Foreskin keratinocyte (primary cell): ENCODE measurements at places on chromosomes 6 and 20. TPM values are rescaled to one million over a fixed set of nuclear protein-coding genes. Genes with fewer than 3 reads are reported as not detected.

MEP1A gene
- 0.07 TPM in 1 of 2 replicates, not detected in the other for total RNA-seq

PPP1R16B gene
- total RNA-seq = not detected in 2 replicates

MYBL2 gene
- total RNA-seq = 46.7 and 66.7 TPM in 2 replicates

PLEKHG1 gene
- total RNA-seq = 2.5 and 4.1 TPM in 2 replicates

BCL2L1 gene
- 114 and 136 TPM in 2 replicates for total RNA-seq

ALDH8A1 gene
- total RNA-seq = 0.04 TPM in 1 of 2 replicates, not detected in the other

SNAI1 gene
- 0.04 TPM in 1 of 2 replicates, not detected in the other for total RNA-seq

PDE10A gene
- total RNA-seq = not detected in 2 replicates

EDN1 gene
- 26.5 and 39.6 TPM in 2 replicates for total RNA-seq

ANGPT4 gene
- total RNA-seq = not detected in 2 replicates

ERVFRD-1 gene
- not detected in 2 replicates for total RNA-seq

XKR7 gene
- total RNA-seq = not detected in 2 replicates

GRM1 gene
- total RNA-seq = not detected in 2 replicates

TGIF2 gene
- total RNA-seq = 15.3 and 16.3 TPM in 2 replicates

AP5S1 gene
- total RNA-seq = 11.9 and 12.5 TPM in 2 replicates

SLC17A9 gene
- 0.25 and 0.34 TPM in 2 replicates for total RNA-seq
